ENCODE measurements at places on chromosomes 11 and 22.

GRCh38 chr11:76501526-76502202 lies 56.8 kb downstream of the EMSY start:
- no peak for DNase-seq

DNA sequence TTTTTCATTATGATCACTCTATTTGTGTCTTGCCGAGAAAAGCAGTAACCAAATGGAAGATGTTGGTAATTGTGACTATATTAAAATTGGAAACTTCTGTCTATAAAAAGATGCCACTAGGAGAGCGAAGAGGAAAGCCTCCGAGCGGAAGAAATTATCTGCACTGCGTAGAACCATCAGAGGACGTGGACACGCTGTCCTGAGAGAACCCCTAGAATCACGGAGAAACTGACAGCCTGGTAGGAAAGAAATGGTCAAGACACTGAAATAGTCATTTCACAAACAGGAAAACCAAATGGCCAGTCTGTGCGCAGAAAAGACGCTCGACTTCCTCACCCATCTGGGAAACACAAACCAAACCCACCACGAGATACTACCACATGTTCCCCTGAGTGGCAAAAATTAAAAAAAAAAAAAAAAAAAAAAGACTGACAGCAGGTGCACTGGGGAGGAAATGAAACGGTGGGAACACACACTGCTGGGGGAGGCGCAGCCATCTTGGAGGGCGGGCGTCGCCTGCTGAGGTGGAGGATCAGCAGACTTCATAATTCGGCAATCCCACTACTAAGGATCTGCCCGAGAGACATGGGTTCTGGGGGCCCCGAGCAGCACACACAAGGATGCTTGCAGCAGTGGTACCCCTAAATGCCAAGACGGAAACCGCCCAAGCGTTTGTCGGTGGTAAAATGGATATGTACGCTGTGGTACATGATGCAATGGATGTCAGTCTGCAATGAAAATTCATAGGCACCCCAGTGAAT lies 21.3 kb downstream of the IFITM10 start:
- no peak for DNase-seq

- DNase-seq = no peak
Observed at GRCh38 chr11:126479178-126479930, 123.9 kb downstream of the ST3GAL4 start.

DNA sequence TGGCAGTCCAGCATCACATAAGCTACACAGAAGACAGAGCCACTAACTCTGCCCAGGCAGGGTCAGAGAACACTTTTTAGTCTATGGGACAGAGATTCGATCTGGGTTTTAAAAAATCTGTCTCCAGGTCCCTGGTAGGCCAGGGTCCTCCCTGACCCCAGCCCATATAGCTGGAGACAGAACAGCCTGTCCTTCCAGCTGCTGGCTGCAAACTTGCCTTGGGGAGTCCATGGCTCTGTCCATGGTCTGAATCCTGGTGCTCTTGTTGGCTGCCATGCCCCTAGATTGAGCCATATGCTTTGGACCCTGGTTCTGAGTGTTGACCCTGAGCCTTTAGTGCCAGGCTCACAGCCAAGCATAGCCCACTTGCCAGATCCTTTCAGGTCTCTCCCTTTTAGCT lies 13.3 kb upstream of the LIPT2 start:
- no peak for DNase-seq

DNA sequence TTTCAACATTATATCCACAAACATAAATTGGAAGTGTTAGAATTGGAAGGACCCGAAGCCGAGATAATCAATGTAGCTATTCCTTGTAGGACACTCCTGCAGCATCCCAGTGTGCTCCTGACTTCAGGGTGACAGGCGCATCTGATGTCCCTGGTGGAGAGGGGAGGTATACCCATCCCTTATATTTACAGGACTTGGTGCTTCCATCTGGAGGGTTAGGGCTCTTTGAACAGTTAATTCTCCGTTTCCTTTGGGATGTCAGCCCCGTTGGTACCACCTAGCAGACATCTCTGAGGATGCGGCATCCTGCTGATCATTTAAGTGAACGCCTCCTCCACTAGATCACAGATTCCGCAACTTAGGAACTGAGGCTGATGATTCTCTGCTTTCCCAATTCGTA lies 451.3 kb downstream of the OPCML start:
- DNase-seq = no peak

- no peak for DNase-seq
Observed at GRCh38 chr11:102933627-102934026, 21.9 kb downstream of the MMP13 start.

DNA sequence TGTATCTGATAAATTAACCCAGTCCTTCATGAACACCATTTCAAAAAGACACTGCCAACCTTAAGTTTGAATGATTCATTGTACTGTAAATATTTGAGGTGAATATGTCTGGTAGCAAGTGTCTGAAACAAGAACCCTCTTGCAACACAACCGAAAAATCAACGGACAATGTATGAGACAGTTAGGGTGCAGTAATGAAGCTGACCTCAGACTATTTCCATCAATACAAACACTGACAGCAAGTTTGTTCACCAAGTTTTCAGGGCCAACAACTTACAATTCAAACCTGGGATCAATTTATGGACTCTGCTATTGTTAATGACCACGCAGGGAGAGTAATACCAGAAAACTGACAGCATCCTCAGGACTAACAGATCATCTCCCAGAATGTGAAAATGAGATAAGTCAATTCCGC lies 126.3 kb downstream of the CADM1 start:
- DNase-seq = no peak

DNA sequence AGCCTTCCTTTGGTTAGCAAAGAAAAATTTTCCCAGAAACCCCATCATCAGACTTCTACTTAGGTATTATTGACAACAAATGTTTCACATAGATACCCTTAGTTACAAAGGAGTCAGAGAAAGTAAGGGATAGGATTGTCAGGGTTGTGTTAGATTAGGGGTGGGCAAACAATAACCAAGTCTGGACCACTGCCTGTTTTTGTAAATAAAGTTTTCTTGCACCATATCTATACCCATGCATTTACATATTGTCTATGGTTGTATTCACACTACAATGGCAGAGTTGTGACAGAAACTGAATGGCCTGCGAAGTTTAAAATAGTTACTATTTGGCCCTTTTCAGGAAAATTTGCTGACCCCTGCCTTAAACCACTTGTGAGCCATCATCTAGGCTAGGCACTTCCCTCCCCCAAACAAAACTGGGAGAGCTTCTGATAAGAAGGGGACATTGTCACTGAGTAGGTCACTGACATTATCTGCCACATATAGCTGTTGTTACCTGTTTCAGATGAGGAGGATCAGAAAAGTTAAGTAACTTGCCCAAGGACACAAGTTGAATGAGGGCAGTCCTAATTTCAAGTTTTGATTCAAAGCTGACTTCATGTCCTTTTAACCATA lies 40.7 kb upstream of the TMEM135 start:
- no peak for DNase-seq
